ENCODE measurements at places on chromosomes 3 and 15. TPM values are rescaled to one million over a fixed set of nuclear protein-coding genes. Genes with fewer than 3 reads are reported as not detected.

The UCN2 gene
- not detected for total RNA-seq

The CELF6 gene
- 0.42 TPM for total RNA-seq

The CPEB1 gene
- 7.8 TPM for total RNA-seq

The CCDC9B gene
- total RNA-seq: 71.9 TPM

The ONECUT1 gene
- total RNA-seq: not detected

The TMIE gene
- 0.40 TPM for total RNA-seq

The SPCS1 gene
- total RNA-seq: 80.3 TPM

The EAF2 gene
- 4.4 TPM for total RNA-seq

The PHC3 gene
- total RNA-seq: 62.4 TPM

The FAM174B gene
- 13.2 TPM for total RNA-seq

The PIF1 gene
- total RNA-seq: 0.25 TPM

The ERC2 gene
- total RNA-seq: 9.2 TPM

DNA sequence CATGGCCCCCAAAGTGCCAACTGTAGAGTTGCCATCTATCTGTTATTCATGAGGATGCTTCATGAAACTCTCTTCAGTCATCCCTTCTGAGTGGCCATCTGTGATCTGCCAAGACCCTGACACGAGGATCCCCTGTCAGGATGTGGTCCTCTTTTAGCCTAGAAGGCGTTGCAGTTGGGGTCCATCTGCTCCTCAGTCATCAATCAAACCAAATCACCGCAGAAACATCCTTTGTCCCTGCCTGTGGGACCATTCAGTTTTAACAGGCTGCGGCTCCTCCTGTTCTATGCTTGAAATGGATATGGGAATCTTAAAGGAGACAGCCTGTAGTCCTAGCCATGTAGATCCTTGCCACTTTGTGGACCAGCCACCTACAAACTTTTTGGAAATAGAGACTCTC, 5.9 kb upstream of the RPS27L start:
- DNase-seq: no peak

DNA sequence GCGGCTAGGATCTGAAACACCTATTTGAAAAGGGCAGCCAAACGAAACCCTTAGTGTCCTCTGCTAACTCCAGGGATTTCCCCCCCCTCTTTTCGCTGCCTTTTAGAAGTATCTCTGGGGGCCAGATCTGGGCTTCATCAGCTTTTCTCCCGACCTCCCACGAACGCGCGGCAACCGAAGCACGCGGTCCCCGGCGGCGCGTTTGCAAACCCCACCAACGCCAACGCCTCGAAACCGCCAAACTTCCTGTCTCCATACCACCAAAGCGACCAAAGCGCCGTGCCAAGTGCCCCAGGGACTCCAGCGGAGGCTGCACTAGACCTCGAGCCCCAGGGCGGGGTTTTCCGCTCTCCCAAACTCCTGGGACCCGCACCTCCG, 155.8 kb upstream of the FRMD4B start:
- peak; percentile 75 for DNase-seq

DNA sequence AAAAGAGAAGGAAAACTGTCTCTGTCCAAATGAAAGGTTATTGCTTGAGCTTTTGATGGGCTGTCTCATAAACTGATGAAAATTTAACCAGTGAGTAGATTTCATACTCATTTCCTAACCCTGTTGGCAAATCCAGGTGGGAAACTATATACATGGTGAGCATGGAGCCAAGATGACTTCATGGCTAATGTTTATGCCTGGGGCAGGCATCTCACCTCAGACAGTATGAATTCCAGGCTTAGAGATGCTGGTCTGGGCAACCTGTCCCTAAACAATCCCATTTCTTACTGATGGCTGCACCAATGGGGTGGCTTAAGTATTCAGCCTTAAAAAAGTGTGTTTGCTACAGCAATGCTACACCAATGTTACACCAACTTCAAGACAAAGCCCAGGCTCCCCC, 58.1 kb downstream of the SLTM start:
- no peak for DNase-seq

DNA sequence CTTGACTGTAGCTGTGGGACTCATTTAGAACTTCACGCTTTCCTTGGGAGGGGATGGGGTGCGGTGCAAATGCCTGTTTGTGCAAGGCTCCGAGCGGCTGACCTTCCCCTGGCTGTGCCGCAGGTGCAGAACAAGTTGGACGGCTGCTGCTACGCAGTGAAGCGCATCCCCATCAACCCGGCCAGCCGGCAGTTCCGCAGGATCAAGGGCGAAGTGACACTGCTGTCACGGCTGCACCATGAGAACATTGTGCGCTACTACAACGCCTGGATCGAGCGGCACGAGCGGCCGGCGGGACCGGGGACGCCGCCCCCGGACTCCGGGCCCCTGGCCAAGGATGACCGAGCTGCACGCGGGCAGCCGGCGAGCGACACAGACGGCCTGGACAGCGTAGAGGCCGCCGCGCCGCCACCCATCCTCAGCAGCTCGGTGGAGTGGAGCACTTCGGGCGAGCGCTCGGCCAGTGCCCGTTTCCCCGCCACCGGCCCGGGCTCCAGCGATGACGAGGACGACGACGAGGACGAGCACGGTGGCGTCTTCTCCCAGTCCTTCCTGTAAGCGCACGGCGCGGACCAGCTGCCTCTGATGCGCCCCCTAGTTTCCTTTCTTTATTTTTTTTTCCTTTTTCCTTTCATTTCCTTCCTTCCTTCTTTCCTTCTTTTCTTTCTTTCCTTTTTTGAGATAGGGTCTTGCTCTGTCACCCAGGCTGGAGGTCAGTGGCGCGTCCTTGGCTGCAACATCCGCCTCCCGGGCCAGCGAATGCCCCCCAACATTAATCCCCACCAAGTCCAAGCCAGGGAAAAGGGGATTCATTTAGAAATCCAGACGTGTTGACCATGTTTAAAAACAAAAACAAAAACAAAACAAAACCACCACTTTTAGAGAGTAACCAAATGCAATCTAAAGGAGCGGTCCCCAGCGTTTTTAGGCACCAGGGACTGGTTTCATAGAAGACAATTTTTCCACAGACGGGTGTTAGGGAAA, 42.7 kb downstream of the EIF2AK4 start:
- DNase-seq: peak; percentile 72

DNA sequence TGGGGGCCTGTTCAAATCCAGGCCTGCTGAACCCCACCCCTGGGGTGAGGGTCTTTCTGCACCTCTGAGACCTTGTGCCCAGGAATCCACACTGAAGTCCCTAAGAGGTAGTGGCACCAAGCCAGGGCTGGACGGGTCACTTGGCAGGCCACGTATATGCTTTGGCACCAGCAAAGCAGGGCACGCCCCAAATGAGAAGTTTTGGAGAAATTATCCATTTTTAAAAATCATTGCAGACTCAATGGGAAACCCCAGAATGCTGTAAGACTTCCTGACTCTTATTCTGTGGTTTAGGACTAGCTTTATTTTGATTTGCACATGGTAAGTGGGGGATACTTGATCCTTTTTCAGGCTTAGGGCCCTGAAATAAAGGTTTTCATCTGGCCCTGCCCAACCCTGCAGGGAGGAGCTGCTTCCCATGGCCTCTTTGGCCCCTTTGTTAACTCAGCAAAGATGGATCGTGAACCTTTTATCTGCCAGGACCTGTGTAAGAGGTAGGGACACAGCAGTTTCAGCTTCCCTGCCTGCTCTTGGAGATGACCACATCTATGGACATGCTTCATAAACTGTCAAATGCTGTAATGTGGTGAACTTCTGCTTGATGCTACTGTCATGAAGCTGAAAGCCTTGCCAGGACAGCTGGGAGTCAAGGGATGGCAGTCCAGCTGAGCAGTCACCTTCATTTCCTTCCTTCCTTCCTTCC, 88.0 kb downstream of the HMG20A start:
- DNase-seq: peak; percentile 74

- no peak for DNase-seq
These were observed 1348.2 kb upstream of the ALCAM start for GRCh38 chr3:104018541-104018940.

- no peak for DNase-seq
These were observed 57.2 kb downstream of the PPP2R3A start for GRCh38 chr3:136022529-136023263.

DNA sequence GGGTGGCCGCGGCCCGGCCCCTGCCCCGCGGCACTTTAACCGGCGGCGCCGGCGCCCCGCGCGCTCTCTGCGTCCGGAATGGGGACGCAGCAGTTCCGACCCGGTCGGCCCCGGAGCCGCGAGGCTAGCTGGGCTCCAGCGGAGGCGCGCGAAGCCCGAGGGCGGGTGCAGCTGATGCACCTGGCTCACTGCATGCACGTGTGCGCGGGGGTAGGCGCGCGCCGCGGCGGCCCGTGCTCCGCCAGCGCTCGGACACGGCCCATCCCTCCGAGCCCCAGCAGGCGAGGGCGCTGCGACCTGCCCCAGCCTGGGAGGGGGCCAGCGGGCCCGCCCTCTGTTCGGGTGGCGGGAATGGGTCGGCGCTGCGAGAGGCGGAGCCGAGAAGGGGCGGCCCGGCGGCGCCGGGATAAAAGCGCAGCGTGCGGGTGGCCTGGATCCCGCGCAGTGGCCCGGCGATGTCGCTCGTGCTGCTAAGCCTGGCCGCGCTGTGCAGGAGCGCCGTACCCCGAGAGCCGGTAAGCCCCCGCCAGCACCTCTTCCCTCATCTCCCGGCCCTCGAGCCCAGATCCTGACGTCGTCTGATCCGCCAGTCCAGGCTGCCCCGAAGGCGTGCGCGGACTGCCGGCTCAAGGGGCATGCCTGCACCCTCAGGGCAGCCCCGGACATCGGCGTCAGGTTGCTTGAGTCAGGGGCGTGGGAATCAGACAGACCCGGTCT, at the start of the genes CHDH and IL17RB:
CHDH (minus strand) TSS at position 286 of the 717 bp plus-strand sequence. CDS start 22,411 bp downstream, outside the sequence.
IL17RB (plus strand) TSS at position 435 of the 717 bp plus-strand sequence; CDS start at position 456, 21 bp downstream.
- DNase-seq: peak; percentile 86

DNA sequence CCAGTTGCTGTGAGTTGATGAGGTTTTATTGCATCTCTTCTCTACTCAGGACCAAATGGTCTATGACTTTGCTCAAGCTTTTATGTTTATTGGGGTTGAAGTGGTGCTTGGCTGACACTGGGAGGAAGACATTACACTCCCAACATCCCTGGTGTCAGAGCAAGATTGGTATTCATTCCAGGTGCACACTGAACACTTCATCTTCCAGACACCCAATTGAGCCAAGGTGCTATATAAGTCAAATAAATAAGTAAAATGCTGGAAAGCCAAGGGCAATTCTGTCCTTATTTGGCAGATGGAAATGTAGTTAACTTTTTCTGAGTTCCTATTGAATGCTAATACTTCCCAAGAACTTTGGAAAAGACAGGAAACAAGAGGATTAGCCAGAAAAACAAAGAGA, 53.2 kb upstream of the CDV3 start:
- DNase-seq: no peak

GRCh38 chr3:183116025-183116614, 16.8 kb upstream of the MCCC1 start:
- DNase-seq: no peak

- DNase-seq: no peak
These were observed 198.3 kb downstream of the ADAMTS9 start for GRCh38 chr3:64489361-64490044.

- no peak for DNase-seq
These were observed 198.9 kb upstream of the CTDSPL start for GRCh38 chr3:37662785-37663184.

- no peak for DNase-seq
These were observed 209.6 kb downstream of the TJP1 start for GRCh38 chr15:29612701-29613100.

DNA sequence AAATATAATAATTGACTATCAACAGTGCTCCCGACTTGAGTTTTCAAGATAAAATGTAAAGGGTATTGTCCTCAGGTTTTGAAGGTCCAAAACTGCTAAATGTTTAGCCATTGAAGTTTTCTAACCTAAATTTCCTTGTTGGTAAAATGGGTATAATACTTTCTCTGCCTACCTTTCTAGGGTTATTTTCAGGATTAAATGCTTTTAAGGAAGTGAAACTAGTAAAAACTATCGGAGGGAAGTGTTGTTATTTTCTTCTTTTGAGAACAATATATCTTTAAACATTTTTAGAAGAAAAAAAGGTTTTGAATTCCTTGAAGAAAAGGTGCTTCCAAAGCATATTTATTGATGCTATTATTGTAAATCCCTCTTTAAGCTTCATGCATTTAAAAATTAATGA, 67.3 kb downstream of the FILIP1L start:
- DNase-seq: no peak

DNA sequence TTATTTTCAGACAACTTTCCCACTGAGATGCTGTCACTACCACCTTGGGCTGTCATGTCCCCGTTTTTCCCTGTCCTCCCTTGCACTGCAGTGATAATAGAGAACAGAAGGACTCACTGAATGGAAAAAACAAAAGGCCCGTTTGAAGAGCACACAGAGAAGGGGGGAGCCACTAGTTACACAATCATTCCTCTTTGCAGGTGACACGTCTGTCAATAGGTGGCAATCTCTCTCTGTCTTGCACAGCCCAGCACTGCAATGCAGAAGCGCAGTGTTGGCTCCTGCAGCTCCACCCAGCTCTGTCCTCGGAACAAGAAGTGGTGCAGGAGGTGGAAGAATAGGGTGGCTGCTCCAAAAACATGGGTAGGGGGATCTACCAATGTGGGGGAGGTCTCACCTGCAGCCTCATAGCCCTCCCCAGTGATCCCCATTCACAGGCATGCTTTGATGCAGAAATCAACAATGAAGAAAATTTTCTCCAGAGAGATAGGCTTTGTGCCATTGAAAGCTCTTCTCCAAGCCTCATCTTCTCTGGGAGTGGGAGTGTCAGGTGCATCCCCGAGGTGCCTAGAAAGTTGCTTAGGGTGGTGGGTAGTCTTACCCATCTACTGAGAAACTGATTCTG, 31.8 kb downstream of the FSTL1 start:
- DNase-seq: peak; percentile 70

- DNase-seq: no peak
These were observed 31.6 kb upstream of the CNTN3 start for GRCh38 chr3:74646094-74646493.

DNA sequence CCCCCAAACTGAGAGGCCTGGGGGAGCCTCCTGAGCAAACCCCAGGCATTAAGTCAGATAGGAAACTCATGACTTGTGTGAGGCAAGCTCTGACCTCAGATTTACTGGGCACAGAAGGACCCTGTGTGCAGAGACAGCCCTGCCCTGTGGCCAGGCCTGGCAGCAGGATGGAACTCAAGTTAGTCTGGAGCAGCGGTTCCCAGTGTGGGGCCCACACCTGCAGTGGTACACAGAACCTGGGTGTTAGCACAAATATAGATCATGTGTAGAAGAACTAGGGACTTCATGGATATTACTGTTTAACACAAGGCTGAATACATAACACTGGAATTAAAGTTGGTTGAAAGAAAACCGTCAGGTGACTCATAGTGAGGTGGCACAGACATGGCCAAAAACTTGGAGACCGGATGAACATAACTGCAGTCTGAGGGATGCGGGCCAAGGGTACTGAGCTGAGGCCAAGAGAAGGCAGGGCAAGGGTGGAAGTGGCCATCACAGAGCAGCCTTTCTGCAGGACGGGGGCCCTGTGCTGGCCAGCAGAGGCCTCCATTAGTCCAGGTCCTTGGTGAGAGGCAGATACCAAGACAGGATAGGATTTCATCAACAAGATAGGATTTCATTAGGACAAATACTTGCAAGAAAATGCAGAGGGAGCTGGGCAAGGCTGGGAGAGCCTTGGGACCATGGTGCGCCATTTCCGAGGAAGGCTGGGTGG, 40.9 kb downstream of the IRAK2 start:
- peak; percentile 53 for DNase-seq

- DNase-seq: no peak
These were observed 44.0 kb downstream of the CHSY1 start for GRCh38 chr15:101207867-101208288.

GRCh38 chr3:20246662-20247061, 60.7 kb upstream of the SGO1 start:
- DNase-seq: no peak

All from right cardiac atrium (tissue), 5 donors.